ENCODE measurements at places on chromosomes 16 and 17. TPM values are rescaled to one million over a fixed set of nuclear protein-coding genes. Genes with fewer than 3 reads are reported as not detected.

- DNase-seq, result peak; percentile 28
Observed at GRCh38 chr17:60901806-60902205, 224.2 kb downstream of the BCAS3 start.

GRCh38 chr17:61784510-61784909 lies 78.8 kb downstream of the BRIP1 start:
- no peak for DNase-seq

DNA sequence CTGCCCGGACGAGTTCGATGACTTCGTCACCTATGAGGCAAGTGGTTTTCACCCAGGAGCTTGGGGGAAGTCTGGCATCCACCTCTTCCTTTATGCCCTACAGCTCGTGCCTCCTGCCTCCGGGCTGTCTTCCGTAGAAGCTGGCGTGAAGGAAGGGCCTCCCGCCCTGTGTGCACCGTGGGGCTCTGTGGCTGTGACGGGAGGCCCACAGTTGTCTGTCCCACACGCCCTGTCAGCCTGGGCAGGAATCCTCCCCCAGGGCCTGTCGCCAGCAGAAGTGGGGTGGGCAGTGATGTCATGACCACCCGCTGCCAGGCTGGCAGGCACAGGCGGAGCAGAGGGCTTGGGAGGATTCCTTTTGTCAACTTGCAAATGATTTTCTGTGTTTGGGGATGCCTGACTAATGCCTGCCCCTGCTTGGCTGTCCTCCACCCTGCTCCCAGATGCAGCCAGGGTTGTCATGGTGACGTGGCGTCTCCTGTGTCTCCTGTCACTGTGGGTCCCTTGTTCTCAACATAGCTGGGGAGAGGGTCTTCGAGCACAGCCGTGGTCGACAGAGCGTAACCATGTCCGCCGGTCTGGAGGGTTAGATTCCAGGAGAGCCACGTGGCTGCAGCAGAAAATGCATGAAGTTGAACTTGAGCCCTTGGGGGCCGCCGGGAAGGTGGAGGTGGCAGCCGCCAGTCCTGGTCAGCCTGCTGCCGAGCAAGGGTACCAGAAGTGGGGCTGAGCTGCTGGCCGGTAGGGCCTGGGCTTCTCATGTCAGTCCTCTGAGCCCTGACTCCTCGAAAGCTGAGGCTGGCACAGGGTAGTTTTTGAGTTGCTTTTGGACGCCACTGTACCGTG lies 46.1 kb downstream of the RAB11FIP3 start:
- DNase-seq, result peak; percentile 51

GRCh38 chr16:87207509-87207908 lies 109.7 kb downstream of the C16orf95 start:
- peak; percentile 47 for DNase-seq

The CALB2 gene
- total RNA-seq, result not detected

The ZNF750 gene
- total RNA-seq, result not detected

DNA sequence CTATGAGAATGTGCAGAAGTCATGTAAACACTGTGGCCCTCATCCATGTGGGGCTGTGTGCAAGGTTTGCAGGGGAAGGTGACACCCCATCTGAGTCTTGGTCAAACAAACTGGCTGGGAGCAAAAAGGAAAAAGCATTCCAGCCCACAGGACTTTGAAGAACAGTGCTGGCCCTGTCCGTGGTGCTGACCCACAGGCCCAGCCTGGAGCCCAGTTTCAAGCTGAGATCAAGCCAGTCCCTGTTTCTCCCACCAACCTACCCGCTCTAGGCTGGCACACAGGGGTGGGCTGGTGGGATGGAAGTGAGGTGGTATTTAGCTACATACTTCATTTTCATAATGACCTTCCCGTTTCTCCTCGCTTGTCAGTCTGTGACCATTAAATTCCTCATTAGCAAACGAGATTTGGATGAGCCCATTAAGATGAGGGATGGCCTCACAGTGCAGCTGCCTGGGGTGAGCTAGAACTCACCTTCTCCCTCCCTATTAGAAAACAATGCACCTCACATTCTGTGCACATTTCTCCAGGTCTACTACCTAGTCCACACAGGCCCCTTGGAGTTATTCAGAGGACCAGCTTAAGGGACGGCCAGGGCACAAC lies 12.6 kb upstream of the RPL38 start:
- no peak for DNase-seq

The PPP1R27 gene
- total RNA-seq, result not detected

GRCh38 chr17:15742051-15742795 lies 10.1 kb downstream of the TBC1D26 start:
- DNase-seq, result no peak

- DNase-seq, result no peak
Observed at GRCh38 chr16:85602402-85603202, 10.5 kb upstream of the GSE1 start.

GRCh38 chr17:7834542-7834956 lies 532 bp downstream of the KDM6B start:
- DNase-seq, result peak; percentile 43

The IGF2BP1 gene
- total RNA-seq, result 0.45 TPM

DNA sequence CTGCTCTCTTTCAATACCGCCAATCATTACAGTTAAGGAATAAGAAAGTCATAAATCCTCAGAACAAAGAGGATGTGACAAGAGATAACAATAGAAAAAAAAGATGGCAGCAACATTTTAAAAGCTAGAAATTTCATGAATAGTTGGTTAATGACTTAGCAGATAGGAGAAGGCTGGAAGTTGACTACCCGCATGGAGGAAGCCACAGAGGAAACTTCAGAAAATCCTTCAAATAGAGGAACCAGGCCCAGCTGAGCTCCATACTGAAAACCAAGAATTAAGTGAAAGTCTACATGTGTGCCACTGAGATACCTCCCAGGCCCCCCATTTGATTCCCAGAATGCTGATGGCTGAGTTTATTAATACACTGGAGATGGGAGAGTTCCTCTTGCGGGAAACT lies 109.3 kb downstream of the GSG1L start:
- DNase-seq, result no peak

GRCh38 chr17:73017658-73018057 lies 74.8 kb downstream of the SLC39A11 start:
- DNase-seq, result no peak

DNA sequence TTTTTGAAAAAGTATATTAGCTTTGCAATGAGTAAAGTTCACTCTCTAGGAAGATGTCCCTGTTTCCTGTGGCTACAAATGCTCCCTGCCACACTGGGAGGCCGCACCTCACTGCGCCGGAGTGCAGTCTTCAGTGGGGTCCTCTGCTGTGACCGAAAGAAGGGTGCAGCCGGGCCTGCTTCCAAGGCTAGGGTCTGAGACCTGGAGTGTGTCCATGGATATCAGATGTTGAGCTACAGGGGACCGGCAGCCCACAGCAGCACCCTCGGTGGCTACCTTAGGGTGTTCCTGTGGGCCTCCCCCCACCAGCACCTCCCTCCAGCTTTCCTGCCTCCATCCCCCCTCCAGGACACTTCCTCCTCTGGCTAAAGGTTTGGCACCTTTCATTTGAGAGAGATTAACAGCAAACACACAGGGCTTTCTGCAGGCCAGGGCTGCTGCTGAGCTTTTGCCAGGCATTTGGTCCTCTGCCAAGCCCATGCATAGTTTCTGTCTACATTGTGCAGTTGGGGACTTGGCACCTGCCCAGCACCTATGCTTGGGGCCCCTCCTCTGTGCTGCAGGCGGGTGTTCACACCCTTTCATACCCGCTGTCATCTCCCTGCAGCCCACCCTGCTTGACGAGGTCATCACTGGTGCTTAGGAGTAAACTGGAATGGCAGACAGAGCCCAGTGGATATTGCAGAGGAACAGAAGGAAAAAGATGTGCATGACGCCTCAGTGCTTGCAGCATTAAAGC lies 33.8 kb upstream of the CRISPLD2 start:
- peak; percentile 42 for DNase-seq

- DNase-seq, result no peak
Observed at GRCh38 chr16:89550421-89551007, 10.0 kb upstream of the RPL13 start.

The CORO1A gene
- 8.3 TPM for total RNA-seq

GRCh38 chr17:82332669-82333278 lies 792 bp downstream of the SECTM1 start:
- DNase-seq, result peak; percentile 61

Data from renal cortical epithelial cell (primary cell).